CD4-positive, CD25-positive, alpha-beta regulatory T cell (primary cell): ENCODE measurements at places on chromosomes 7 and 10. TPM values are rescaled to one million over a fixed set of nuclear protein-coding genes. Genes with fewer than 3 reads are reported as not detected.

DNA sequence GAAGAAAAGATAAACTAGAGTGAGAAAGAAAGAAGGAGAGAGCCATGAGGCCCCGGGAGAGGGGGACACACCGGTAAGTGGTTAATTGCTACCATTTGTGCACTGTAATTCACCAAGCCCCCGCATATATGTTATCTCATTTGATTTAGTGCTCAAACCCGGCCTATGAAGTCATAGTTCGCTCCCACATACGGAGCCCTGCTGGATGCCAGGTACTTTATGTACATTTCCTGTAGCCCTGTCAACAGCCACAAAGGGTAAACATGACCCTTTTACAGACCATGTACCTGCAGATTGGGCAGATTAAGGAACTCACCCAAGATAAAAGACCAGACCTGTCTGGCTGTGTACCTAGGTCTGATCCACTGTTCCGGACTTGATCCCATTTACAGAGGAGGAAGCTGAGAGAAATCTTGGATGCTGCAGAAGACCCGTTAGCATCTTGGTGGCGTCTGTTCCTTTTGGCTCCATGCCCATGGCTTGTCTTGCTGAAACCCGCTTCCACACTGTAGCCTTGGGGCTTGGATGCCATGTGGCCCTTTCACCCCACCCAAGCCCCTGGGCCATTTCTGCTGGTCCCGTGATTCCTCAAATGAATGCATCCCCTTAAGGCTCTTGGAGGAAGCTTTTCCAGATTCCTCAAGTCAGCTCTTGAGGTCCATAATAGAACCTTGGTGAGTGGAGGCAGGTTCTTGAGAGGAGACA, 32.3 kb downstream of the FAM241B start:
- no peak overlapping the region for H3K4me3 ChIP-seq
- H3K27me3 ChIP-seq = no peaks in the 10 kb centered on the region
- H3K4me1 ChIP-seq = no peaks in the 10 kb centered on the region
- no peak for DNase-seq
- H3K36me3 ChIP-seq = no peaks in the 10 kb centered on the region
- no peak overlapping the region for H3K27ac ChIP-seq

- H3K27ac ChIP-seq = no peak overlapping the region
- no peak overlapping the region for H3K4me3 ChIP-seq
- no peaks in the 10 kb centered on the region for H3K4me1 ChIP-seq
- DNase-seq = no peak
- H3K36me3 ChIP-seq = no peaks in the 10 kb centered on the region
These were observed 21.2 kb downstream of the BMPER start for GRCh38 chr7:33926535-33926934.

GRCh38 chr7:80584778-80585177, 53.7 kb upstream of the CD36 start:
- no peaks in the 10 kb centered on the region for H3K27me3 ChIP-seq
- no peaks in the 10 kb centered on the region for H3K4me1 ChIP-seq
- H3K4me3 ChIP-seq = no peak overlapping the region
- H3K27ac ChIP-seq = no peak overlapping the region

DNA sequence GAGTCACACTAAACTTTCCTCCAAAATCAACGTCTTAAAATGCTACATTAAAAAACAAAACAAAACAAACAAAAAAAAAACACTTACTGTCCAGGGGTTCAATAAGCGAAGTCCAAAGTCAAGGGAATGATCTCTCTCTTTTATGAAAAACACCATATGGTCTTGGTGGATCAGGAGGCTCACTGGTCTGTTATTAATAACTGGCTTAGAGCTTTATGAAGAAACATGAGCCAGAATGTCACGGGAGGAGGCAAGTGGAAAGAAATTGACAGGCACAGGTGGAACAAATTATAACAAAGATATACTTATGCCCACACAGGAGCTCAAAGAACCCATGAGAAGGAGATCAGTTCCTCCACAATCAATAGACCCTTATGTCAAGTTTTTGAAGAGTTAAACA, at the start of gene MRLN:
Gene MRLN, minus strand, starts transcription at position 189 of the 400 bp plus-strand sequence.
- no peak within 1 kb of the TSS for H3K4me3 ChIP-seq
- no peaks in the 10 kb centered on the region for H3K4me1 ChIP-seq
- no peak within 1 kb of the TSS for H3K27ac ChIP-seq
- H3K27me3 ChIP-seq = no peaks in the 10 kb centered on the region
- no peak for DNase-seq

- H3K27me3 ChIP-seq = no peaks in the 10 kb centered on the region
- peaks cover 59% of the 10 kb centered on the region for H3K4me1 ChIP-seq
- H3K36me3 ChIP-seq = peaks cover 3% of the 10 kb centered on the region
- no peak overlapping the region for H3K27ac ChIP-seq
These were observed 1.6 kb downstream of the SMC3 start for GRCh38 chr10:110569122-110569521.

GRCh38 chr7:123293710-123294109, 93.9 kb upstream of the SLC13A1 start:
- no peaks in the 10 kb centered on the region for H3K36me3 ChIP-seq
- no peak overlapping the region for H3K4me3 ChIP-seq
- H3K4me1 ChIP-seq = no peaks in the 10 kb centered on the region
- DNase-seq = no peak
- no peak overlapping the region for H3K27ac ChIP-seq

NEUROG3 gene
- not detected for total RNA-seq

LRRC4 gene
- total RNA-seq = not detected

KCND2 gene
- not detected for total RNA-seq
